Breast epithelium (tissue), 4 donors: ENCODE measurements at places on chromosomes 3 and 15. TPM values are rescaled to one million over a fixed set of nuclear protein-coding genes. Genes with fewer than 3 reads are reported as not detected.

- DNase-seq, result no peak
Observed at GRCh38 chr3:4529876-4530588, 36.9 kb downstream of the ITPR1 start.

- DNase-seq, result no peak
Observed at GRCh38 chr15:101295607-101296161, 636 bp upstream of the SNRPA1 start.

GRCh38 chr3:153818338-153818737, 302.9 kb upstream of the ARHGEF26 start:
- DNase-seq, result no peak

DNA sequence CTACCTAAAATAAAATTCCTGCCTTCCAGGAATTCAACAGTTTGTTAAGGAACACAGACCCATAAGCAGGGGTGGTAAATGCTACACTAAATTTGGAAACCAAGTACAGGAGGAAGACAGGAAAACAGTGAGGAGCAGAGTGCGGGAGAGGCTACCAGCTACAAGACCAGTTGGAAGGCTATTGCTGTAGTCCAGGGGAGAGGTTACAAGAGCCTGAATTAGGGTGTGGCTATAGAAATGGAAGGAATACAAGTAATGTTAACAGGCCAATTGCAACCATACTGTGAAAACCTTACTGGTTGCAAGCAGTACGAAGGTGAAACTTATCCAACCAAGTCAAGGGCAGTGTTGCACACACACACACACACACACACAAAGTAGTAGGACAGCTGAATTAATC, 880 bp upstream of the ARMC8 start:
- no peak for DNase-seq

- DNase-seq, result no peak
Observed at GRCh38 chr3:66457252-66457651, 43.6 kb downstream of the LRIG1 start.

- DNase-seq, result no peak
Observed at GRCh38 chr15:63323798-63324563, 46.6 kb downstream of the APH1B start.

GRCh38 chr3:107523289-107523538, 452 bp downstream of the BBX start:
- DNase-seq, result peak; percentile 26

GRCh38 chr3:191762323-191762960, 301.5 kb downstream of the PYDC2 start:
- DNase-seq, result no peak

DNA sequence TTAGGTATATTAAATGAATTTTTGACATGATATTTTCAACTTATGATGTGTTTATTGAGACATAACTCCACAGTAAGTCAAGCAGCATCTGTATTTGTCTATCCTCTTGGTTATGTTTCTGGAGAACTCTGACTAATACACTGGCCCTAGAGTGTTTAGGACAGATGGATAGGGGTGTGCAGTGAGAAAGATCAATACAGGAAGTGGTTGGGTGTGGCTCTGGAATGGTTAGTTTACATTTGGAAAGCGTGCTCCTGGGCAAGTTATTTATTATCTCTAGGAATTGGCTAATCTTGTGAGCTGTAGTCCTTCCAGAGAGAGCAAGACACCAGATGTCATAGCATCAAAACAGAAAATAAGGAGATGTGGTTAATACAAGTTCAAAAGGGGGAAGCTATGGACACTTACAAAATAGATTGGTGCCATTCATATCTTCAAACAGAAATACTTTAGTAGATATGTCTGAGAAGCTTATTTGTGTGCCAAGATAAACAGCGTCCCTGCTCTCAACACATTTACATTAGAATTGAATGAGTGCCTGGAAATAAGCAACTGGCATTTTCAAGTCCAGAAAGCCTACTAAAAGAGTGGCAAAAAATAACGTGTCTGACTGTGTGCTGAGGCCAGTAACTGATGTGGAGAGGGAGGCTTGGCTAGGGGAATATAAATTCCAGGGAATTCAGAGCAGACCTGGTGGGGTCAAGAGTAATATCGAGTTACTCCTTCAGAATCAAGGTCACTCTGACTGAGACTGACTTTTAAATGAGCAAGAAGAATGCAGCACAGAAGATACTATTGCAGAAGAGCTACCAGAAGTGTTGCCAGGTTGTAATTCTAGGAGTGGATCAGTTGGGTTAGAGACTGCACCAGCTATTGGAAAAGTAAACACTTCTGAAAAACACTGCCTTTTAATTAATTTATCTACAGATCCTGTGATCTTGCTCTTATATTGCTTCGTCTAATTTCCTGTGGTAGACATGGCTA, 33.4 kb upstream of the PLAAT1 start:
- no peak for DNase-seq

SPINK8 gene
- not detected for total RNA-seq

GOLGA8N gene
- 13.9 TPM for total RNA-seq

CLDN16 gene
- 0.29 TPM for total RNA-seq

RLBP1 gene
- not detected for total RNA-seq
